GM23338 (cell line): ENCODE measurements at places on chromosomes 13 and 19.

DNA sequence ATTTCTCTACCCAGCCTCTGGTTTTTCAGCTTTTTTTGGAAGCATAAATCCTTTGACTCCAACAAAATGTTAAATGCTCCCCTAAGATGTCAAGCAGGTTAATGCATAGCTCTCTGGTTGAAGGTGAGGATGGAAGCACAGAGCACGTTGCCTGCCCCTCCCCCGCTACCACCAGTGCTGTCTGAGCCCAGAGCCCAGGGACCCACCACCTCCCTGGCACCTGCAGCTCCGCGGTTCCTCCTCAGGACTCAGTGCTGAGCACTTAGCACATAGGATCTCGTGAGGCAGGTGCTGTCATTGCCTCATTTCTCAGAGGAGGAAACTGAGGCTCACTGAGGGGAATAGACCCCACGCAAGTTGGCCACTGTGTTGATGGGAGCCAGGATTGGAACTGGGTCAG, 48.6 kb downstream of the DPF1 start:
- no peaks in the 10 kb centered on the region for H3K27me3 ChIP-seq
- no peak for DNase-seq
- no peaks in the 10 kb centered on the region for H3K4me1 ChIP-seq
- no peak overlapping the region for H3K4me3 ChIP-seq
- H3K36me3 ChIP-seq, result no peaks in the 10 kb centered on the region
- H3K27ac ChIP-seq, result no peak overlapping the region

DNA sequence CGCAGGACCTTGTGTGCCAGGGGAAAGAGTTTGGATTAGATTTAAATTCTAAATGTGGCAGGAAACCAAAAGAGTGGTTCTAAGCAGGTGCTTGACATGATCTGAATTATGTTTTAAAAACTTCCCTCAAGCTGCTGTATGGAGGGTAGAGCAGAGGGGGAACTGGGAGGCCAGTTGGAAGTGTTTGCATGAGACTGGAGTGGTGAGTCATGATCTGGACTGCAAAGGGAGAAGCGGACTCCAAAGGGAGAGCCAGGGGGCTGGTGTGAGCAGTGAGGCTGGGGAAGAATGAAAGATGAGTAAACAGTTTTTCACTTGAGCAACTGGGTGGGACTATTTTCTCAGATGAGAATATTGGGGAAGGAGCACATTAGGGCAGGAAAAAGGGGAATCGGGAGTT, 206.1 kb downstream of the DNAJC15 start:
- no peak overlapping the region for H3K4me3 ChIP-seq
- H3K27ac ChIP-seq, result no peak overlapping the region
- DNase-seq, result no peak
- no peaks in the 10 kb centered on the region for H3K36me3 ChIP-seq
- no peaks in the 10 kb centered on the region for H3K27me3 ChIP-seq

- H3K27me3 ChIP-seq, result no peaks in the 10 kb centered on the region; the same call in 1 of the 2 replicates
- no peak overlapping the region for H3K4me3 ChIP-seq
- no peak overlapping the region for H3K27ac ChIP-seq
- DNase-seq, result no peak
These were observed 6.1 kb downstream of the LGALS14 start for GRCh38 chr19:39710333-39710890.

GRCh38 chr19:1411255-1412191, 4.1 kb downstream of the DAZAP1 start:
- no peak for DNase-seq
- peaks cover 33% of the 10 kb centered on the region for H3K4me1 ChIP-seq
- no peak overlapping the region for H3K4me3 ChIP-seq
- peak overlapping the region; percentile 26; the same call in 1 of the 2 replicates for H3K27ac ChIP-seq

DNA sequence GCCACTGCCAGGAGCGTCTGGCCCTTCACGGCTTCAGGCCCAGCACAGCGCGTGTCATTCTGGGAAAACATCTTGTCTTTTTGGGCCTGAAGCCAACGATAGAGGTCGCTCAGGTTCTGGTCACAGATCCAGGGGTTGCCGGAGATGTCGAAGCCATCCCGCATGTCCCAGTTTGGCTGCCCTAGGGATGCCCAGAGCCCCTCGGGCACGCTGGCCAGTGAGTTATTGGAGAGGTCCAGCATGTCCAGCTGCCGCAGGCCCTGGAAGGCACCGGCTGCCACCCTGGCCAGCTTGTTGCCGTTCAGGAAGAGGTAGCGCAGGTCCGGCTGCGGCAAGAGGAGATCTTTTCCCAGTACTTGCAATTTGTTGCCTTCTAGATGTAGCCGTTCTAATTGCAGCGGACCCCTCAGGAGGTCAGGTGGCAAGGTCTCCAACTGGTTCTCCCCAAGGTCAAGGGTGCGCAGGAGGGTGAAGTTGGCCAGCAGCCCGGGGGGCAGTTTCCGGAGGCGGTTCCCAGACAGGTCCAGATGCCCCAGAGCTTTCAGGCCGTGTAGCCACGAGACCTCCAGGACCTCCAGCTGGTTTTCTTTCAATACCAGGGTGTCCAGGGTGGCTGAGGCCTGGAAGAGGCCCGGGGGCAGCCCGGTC, 1.8 kb downstream of the LRG1 start:
- H3K4me3 ChIP-seq, result no peak overlapping the region
- no peaks in the 10 kb centered on the region for H3K36me3 ChIP-seq
- DNase-seq, result peak; percentile 65
- H3K4me1 ChIP-seq, result no peaks in the 10 kb centered on the region; the same call in 1 of the 2 replicates

DNA sequence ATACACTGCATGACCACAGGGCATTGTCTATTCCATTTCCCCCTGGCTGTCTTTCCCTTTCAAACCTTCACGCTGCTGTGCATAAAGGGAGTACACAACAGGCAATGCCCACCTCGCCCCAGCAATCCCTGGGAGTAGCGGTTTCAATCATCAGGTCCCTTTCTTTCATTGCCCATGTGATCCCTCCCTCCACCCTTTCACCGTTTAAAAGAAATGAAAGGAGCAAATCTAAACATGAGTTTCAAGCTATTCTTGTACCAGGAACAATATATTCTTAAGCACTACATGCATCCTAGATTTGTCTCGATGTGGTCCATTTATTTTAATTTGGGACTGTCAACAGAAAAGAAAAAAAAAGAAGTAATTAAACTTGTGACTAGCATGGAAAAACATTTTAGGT, 123.4 kb upstream of the ARGLU1 start:
- H3K36me3 ChIP-seq, result no peaks in the 10 kb centered on the region; the same call in 1 of the 2 replicates
- H3K27me3 ChIP-seq, result no peaks in the 10 kb centered on the region
- no peak overlapping the region for H3K27ac ChIP-seq
- no peak for DNase-seq
- H3K4me3 ChIP-seq, result no peak overlapping the region
- peaks cover 7% of the 10 kb centered on the region for H3K4me1 ChIP-seq

GRCh38 chr19:40369797-40370196, 20.2 kb downstream of the HIPK4 start:
- DNase-seq, result no peak
- H3K36me3 ChIP-seq, result peaks cover 7% of the 10 kb centered on the region; the same call in 1 of the 2 replicates
- peaks cover 20% of the 10 kb centered on the region for H3K4me1 ChIP-seq
- no peak overlapping the region for H3K27ac ChIP-seq
- H3K27me3 ChIP-seq, result no peaks in the 10 kb centered on the region

DNA sequence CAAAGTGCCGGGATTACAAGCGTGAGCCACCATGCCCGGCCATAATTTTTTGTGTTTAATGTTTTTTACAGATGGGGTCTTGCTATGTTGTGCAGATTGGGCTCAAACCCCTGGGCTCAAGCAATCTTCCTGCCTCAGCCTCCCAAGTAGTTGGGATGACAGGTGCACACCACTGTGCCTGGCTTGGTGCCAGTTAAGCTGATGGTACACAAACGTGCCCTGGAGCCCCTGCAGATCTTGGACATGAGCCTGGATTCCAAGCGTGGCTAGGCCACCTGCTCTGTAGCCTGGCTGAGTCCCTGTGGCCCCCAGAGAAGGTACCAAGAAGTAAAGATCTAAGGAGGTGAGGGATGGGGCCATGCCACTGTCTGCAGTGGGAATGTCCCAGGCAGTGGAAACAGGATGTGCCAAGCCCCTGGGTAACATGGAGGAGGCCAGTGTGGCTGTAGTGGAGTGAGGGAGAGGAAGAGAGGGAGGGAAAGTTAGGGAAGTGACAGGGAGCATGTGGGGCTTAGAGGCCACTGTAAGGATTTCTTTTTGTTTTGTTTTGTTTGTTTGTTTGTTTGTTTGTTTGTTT, 7.0 kb downstream of the PRODH2 start:
- no peaks in the 10 kb centered on the region for H3K27me3 ChIP-seq
- no peaks in the 10 kb centered on the region for H3K36me3 ChIP-seq

GRCh38 chr13:52738719-52739467, 727 bp downstream of the CNMD start:
- peak; percentile 75 for DNase-seq
- H3K4me3 ChIP-seq, result peak overlapping the region; percentile 82
- H3K36me3 ChIP-seq, result no peaks in the 10 kb centered on the region
- H3K4me1 ChIP-seq, result peaks cover 38% of the 10 kb centered on the region
- H3K27ac ChIP-seq, result peak overlapping the region; percentile 78; the same call in 1 of the 2 replicates
- no peaks in the 10 kb centered on the region for H3K27me3 ChIP-seq

DNA sequence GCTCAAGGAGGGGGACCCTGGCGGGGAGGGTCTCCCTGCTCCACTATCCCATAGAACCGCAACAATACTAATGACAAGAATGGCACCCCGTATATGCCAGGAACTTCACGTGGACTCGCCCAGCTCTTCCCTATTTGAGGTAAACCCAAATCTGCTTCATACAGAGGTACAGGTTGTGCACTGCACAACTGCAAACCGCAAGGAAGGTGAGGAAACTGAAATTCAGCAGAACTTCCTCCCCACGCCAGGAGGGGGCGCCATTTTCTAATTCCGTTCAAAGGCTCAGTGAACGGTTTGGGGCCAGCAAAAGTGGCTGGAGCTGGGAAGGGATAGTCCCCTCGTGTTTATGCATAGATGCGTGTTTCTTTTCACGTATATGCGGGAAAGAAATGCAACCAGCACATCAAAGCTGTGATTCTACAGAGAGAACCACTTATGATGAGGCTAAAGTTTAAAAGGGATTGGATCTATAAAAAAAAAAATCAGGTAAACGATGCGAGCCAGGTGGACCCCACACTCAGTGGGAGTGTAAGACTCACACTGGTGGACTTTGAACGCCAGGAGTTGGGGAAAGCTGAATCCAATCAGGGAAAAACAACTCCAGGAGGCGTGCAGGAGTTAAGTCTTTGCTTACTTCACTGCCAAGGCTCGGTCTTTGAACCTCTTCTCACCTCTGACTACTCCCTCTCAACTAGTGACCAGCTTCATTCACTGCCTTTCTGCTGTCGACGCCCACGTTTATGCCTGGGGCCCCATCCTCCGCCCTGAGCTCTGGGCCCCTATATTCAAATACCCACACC, 20.3 kb downstream of the C19orf81 start:
- peaks cover 16% of the 10 kb centered on the region for H3K4me1 ChIP-seq
- no peak overlapping the region for H3K27ac ChIP-seq
- peak; percentile 35 for DNase-seq
- H3K4me3 ChIP-seq, result no peak overlapping the region
- peaks cover 98% of the 10 kb centered on the region for H3K27me3 ChIP-seq

DNA sequence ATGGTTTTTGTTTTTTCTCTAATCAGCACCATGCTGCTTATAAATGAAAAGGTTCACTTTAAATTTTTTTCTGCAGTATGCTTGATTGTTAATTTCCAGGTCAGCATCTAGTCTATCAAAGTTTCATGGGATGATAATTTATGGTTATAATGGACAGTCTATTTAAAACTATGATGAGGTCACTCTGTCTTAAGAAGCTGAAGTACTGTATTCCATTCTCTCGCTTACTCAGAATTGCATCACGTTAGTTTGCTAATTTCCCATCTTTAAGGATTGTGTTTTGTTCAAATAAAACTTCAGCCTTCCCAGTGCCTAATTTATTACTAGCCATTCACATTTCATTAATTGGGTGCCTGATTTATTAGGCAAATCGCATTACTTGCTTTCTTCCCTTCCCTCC, 94.3 kb downstream of the GPC6 start:
- H3K27me3 ChIP-seq, result no peaks in the 10 kb centered on the region
- H3K4me1 ChIP-seq, result peaks cover 59% of the 10 kb centered on the region
- no peak overlapping the region for H3K27ac ChIP-seq
- H3K36me3 ChIP-seq, result no peaks in the 10 kb centered on the region
- H3K4me3 ChIP-seq, result no peak overlapping the region

- H3K4me3 ChIP-seq, result no peak overlapping the region
- H3K36me3 ChIP-seq, result no peaks in the 10 kb centered on the region
- no peaks in the 10 kb centered on the region for H3K27me3 ChIP-seq
- no peak overlapping the region for H3K27ac ChIP-seq
These were observed 1321.8 kb upstream of the PCDH9 start for GRCh38 chr13:68551701-68552522.

DNA sequence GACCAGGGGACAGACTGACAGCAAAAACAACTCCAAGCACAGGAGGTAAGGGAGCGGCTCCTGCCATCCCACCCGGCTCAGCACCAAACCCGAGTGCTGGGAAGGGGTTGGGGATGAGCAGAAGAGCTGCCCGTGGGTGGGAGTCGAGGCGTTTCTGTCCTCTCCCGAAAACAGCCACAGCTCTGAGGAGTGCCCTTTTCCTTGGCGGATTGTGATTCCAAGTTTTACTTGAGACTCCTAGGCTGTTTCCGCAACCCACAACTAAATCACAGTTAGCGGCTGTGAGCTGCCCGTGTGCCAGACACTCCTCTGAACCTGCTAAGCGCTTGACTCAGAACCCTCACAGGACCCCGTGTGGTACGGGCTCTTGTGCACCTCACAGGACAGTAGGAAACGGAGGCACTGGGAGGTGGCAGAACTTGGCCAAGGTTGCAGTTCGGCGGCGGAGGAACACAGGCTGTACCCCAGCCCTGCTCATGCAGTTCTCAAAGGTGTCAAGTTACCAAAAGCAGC, 21.4 kb downstream of the CFAP97D2 start:
- H3K36me3 ChIP-seq, result no peaks in the 10 kb centered on the region
- H3K27me3 ChIP-seq, result peaks cover 17% of the 10 kb centered on the region
- peak; percentile 80 for DNase-seq
- peak overlapping the region; percentile 50 for H3K4me3 ChIP-seq

- no peak for DNase-seq
- H3K36me3 ChIP-seq, result no peaks in the 10 kb centered on the region
- H3K4me1 ChIP-seq, result peaks cover 38% of the 10 kb centered on the region
- no peaks in the 10 kb centered on the region for H3K27me3 ChIP-seq
- no peak overlapping the region for H3K27ac ChIP-seq
- H3K4me3 ChIP-seq, result no peak overlapping the region
These were observed 7.2 kb upstream of the CDC16 start for GRCh38 chr13:114227528-114227927.

DNA sequence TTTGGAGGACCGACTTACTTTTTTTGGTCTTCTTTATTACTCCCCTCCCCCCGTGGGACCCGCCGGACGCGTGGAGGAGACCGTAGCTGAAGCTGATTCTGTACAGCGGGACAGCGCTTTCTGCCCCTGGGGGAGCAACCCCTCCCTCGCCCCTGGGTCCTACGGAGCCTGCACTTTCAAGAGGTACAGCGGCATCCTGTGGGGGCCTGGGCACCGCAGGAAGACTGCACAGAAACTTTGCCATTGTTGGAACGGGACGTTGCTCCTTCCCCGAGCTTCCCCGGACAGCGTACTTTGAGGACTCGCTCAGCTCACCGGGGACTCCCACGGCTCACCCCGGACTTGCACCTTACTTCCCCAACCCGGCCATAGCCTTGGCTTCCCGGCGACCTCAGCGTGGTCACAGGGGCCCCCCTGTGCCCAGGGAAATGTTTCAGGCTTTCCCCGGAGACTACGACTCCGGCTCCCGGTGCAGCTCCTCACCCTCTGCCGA, 409 bp downstream of the FOSB start:
- H3K27me3 ChIP-seq, result peaks cover 47% of the 10 kb centered on the region
- peak overlapping the region; percentile 95 for H3K4me3 ChIP-seq
- DNase-seq, result no peak
